Stimulated activated CD8-positive, alpha-beta memory T cell treated with anti-CD3 and anti-CD28 coated beads, Interleukin-4, amount 100 ng/mL, for 1 hour (primary cell): ENCODE measurements at places on chromosomes 5 and 9.

- DNase-seq, result no peak
Measured at GRCh38 chr5:141879941-141880738, 1.9 kb upstream of the PCDH1 start.

GRCh38 chr5:90802474-90803317 lies 244.1 kb downstream of the ADGRV1 start:
- DNase-seq, result no peak

DNA sequence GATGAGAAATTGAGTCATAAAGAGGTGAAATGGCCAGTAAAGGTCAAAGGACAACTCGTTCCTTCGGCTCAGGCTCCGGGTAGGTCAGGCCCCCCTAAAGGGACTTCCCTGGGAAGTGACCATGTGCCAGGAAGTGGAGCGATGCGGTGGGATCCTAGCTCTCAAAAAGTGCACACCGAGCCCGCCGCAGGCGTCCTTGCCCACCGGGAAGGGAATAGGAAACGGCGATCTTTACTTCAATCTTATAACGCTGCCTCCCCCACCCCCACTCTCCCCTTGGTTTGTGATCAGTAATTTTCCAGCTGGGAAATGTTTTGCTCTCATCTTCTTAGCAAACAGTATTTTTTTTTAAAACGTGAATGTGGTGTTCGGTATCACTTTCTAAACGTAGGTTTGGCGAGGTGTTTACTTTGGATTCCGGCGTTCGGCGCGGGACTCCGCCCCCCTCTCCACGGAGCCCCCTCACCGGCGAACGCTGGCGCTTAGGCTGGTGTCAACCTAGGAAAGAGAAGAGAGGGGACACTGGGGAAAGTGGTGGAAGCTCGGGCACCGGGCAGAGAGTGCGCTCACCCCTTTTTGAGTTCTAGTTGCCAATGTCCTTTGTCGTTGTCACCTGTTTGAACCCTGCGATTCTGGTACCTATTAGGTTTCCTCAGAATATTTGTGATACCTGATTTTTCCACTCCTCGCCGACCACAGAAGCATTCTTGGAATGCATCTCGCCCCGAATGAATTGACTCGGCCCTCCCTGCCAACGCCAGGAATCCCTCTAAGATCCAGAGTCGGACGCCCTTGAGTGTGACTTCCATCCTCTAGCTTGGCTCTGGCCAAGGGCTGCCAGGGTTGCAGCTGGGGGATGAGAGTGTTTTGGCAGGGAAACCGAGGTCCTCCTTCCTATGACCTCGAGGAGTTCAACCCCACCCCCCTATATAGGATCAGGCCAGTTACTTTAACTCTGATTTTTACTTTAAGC lies 1.8 kb upstream of the KLF4 start:
- DNase-seq, result no peak

- no peak for DNase-seq
Measured at GRCh38 chr9:129291041-129291501, 113.0 kb upstream of the IER5L start.

DNA sequence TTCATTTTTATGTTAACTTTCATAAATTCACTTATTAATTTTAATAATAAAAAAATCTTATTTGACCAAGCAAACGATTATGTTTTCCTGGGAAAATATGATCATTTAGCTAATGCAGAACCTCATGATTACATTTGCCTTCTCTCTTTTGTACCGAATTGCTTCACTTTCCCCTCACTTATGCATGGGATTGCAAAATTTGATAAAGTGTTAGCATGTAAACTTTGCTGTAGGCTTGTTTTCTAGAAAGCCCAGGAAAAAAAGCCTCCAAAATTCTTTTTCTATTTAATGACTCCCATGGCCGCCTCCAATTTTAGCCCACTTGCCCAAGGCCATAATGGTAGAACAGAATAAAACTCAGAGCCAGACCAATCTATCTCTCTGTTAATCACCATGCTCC lies 82.8 kb upstream of the FBXL7 start:
- DNase-seq, result no peak

GRCh38 chr5:79357398-79357797 lies 121.5 kb downstream of the JMY start:
- DNase-seq, result no peak

DNA sequence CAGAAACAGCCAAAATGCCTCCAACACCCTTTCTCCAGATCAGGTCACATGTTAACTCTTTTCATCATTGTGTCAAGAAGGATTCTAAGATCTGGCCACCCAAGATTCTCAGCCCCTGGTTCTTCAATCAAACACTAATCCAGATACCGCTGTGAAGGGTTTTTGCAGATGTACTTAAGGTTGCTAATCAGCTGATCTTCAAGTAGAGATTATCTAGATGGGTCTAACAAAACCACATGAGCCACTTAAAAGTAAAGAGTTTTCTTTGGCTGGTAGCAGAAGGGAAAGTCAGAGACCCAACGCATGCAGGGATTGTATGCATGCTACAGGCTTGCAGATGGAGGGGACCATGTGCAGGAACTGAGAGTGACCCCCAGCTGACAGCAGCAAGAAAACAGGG lies 267.9 kb downstream of the CDK5RAP2 start:
- no peak for DNase-seq

DNA sequence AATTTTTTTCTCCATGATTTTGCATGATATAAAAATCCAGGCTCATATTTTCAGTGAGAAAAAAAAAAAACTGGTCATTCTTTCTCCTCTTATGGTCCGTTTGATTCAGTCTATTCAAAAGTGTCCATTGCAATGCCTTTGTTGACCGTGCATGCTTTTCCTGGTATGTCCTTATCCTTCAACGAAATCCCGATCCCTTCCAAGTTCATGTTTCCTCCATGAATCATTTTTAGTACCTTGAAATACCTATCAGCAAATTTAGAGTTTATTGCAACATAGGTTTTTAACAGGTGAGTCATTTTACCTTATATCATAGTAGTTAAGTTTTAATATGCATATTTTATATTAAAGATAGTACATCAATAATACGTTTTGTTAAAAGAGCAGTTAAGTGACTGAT lies 773.8 kb upstream of the CHD1 start:
- no peak for DNase-seq

GRCh38 chr9:21854594-21854993 lies 52.2 kb downstream of the MTAP start:
- no peak for DNase-seq

GRCh38 chr5:121630402-121630801 lies 221.3 kb upstream of the FTMT start:
- no peak for DNase-seq

DNA sequence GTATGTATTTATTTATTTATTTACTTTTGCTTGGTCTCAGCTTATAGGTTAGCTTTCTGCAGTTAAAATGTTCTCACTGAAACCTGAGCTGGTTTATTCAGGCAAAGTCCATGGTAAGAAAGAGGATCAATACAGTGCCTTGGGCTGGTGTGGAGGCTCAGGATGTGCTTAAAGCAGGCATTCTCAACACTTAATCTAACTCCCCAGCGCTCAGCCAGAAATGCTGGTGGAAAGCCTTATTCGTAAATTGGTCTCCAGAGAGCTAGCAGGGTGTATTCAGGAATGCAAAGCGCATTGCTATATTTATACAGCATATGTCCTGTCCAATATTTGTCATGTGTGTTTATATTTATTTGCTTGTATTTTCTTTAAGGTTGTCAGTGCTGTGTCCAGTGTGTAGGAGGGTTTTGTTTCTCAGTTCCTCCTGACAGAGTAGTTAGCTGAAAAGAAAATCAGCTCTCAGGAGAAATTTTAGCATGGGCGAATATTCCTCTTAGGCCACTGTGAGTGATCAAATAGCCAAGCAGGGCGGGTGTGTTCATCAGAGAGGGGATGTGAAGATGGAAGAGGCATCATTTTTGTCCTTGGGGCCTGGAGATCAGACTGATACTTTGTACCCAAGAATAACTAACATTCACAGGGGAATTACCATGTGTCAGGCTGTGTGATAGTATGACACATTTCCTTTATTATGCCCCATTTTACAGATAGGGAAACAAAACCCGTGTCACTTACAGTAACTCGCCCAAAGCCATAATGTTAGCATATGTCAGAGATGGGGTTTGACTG lies 65.8 kb downstream of the DOCK2 start:
- no peak for DNase-seq

DNA sequence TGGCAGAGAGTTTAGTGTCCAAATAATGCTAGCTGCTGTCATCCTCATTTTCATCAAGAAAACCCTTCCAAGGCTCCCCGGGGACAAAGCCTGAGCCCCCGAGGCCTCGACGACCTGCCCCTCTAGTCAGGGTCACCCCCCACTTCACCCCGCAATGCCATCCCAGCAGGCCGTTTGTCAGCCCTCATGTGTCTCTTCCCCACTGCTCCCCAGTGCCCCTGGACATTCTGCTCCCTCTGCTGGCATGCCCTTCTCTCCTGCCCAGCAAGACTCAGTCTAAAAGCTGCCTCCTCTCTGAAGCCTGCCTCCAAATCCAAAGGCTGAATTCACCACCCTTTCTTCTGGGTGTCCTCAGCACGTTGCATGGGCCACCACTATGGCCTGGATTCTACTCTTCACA lies 59.3 kb downstream of the PAX5 start:
- no peak for DNase-seq

DNA sequence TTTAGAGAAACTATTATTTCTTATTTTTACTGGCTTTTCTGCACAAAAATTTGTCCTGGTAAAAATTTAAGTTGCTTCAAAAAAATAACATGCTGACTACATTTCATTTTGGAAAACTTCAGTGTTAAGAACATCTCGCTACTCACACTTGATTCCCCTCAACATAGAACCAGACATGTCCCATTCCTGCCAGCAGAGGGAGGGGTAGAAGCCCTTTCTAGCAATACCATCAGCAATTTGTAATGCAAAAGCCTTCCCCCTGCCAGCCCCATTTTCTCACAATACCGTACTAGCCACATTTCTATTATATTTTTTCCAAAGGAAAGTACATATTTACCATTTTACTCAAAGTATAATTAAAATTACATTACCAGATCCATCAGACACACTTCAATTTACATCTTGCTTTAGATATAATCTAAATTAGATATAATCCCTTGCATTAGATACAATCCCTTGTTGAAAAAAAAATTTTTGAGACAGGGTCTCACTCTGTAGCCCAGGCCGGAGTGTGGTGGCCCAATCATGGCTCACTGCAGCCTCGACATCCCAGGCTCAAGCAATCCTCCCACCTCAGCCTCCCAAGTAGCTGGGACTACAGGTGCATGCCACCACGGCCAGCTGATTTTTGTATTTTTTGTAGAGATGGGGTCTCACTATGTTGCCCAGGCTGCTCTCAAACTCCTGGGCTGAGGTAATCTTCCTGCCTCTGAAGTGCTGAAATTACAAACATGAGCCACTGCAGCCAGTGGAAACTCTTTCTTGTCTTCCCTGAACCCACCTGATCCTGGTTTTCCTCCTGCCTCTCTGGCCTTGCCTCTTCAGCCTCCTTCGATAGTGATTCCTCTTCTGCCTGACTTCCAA lies 39.6 kb upstream of the IDNK start:
- no peak for DNase-seq

DNA sequence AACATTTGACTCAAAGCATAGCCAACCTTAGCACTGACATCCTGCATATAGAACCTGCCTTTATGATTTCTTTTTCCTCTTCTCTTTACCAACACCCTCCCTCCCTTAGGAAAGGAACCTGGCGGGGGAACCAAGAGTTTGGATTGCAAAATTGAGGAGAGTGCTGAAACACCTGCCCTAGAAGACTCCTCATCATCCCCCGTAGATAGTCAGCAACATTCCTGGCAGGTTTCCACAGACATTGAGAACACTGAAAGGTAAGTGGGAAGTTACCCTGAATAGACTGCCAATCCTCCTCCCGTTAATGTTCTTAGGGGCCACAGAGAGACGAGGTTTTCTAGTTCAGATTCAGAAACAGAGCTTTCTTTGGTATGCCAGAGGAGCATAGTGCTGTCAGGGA lies 88.8 kb downstream of the RGS7BP start:
- no peak for DNase-seq

DNA sequence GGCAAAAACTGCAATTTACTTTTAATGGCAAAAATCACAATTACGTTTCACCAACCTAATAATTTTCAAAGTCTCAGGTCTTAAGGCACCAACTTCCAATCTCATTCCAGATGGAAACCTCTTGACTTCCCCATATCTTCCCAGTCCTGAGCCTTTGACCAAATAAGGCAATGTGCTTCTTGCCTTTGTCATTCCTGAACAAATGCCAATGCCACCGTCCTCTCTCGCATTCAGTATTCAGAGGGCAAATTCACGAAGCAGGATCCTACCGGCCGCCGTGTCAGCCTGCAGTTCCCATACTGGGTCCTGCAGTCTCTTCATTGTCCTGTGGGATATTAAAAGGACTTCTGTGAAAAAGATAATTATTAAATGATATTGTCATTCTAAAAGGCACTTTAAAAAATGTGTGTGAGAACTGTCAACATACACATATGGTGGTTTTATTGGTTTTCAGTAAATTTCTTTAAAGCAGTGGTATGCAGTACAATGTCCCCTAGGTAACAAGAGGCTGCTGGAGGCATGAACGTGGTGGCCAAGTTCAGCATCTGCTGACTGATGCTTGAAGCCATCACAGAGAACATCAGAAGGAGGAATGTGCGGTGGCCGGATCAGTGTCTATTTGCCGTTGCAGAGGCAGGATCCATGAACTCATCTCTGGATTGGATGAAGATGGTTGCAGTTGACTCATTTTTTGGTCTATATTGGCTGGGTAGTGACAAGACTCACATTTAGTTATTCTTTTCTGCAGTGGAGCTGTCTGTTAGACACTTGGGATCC lies 101.4 kb upstream of the IRX4 start:
- DNase-seq, result no peak

- no peak for DNase-seq
Measured at GRCh38 chr5:36301858-36302603, at the start of gene RANBP3L. TSS of gene RANBP3L (minus strand) at chr5:36301902. CDS start at chr5:36301416, 486 bp downstream.

DNA sequence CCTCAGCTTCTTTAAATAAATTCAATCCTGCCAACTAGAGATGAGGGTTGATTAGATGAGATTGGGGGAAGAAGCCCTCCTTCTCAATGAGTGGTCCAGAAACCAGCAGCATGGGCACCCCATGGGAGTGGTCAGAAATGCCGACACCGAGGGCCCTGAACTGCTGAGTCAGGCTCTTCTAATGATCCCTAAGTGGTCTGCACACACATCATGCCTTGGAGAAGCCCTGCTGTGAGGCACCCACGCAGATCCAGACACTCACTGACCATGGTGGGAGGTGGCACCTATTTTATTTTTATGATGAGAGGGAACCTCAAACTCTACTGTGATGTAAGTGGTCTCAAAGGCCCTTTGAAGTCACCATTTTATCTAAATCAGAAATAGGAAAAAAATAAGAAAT lies 72.3 kb upstream of the BOD1 start:
- DNase-seq, result no peak

DNA sequence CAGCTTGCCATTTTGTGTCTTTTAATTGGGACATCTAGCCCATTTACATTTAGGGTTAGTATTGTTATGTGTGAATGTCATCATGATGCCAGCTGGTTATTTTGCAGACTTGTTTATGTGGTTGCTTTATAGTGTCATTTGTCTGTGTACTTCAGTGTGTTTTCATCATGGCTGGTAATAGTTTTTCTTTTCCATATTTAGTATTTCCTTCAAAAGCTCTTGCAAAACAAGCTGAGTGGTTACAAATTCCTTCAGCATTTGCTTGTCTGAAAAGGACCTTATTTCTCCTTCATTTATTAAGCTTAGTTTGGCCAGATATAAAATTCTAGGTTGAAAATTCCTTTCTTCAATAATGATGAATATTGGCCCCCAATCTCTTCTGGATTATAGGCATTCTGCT lies 28.5 kb upstream of the TNFSF15 start:
- no peak for DNase-seq

- DNase-seq, result no peak
Measured at GRCh38 chr5:88888291-88888690, 5.3 kb upstream of the MEF2C start.

GRCh38 chr9:105842023-105842644 lies 147.8 kb downstream of the TMEM38B start:
- DNase-seq, result no peak
